ENCODE measurements at places on chromosomes 16 and 17.
A peak's percentile ranks its signal among the peaks of the same experiment; 100 is the strongest.

- no peak for DNase-seq
Measured at GRCh38 chr17:79651266-79651665, 40.4 kb upstream of the RBFOX3 start.

GRCh38 chr16:71259086-71259485, 28.6 kb upstream of the HYDIN start:
- no peak for DNase-seq

GRCh38 chr17:77723071-77723908, 235.2 kb upstream of the TNRC6C start:
- DNase-seq = peak; percentile 70

- DNase-seq = no peak
Measured at GRCh38 chr17:65656390-65657250, 95.2 kb upstream of the AXIN2 start.

DNA sequence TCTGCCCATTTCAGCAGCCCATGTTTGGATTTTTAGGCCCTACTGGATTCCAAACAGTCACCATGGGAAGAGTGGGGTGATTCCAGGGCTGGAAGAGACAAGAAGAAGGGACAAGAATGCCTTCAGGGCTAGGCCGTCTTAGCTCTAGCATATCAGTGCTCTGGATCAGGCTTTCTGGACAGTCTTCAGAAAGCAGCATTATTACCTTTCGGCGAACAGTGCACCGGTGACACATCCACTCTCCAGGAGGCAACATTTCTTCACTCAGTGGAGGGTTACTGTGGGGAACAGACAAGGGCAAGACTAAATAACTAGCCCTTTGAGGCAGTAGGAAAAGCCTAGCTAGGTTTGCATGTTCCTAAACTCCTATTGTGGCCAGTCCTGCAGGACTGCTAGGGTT, 23.9 kb upstream of the DHRS13 start:
- DNase-seq = no peak

DNA sequence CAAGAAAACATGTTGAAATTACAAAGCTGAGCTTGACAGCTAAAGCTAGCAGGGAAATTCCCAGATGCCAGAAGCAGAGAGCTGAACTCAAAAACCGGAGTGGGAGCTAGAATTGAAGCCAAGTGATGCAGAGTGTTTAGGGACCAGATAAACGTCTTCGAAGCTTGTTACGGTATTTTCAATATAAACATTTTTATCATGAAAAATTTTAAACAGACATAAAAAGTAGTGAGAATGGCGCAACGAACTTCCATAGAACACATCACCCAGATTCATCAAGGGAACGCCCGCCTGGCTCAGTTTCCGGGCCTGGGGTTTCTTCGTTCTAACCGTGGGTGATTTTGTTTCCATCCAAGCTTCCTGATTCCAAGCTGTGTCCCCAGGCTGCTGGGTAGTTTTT, 18.1 kb downstream of the SPNS2 start:
- no peak for DNase-seq

DNA sequence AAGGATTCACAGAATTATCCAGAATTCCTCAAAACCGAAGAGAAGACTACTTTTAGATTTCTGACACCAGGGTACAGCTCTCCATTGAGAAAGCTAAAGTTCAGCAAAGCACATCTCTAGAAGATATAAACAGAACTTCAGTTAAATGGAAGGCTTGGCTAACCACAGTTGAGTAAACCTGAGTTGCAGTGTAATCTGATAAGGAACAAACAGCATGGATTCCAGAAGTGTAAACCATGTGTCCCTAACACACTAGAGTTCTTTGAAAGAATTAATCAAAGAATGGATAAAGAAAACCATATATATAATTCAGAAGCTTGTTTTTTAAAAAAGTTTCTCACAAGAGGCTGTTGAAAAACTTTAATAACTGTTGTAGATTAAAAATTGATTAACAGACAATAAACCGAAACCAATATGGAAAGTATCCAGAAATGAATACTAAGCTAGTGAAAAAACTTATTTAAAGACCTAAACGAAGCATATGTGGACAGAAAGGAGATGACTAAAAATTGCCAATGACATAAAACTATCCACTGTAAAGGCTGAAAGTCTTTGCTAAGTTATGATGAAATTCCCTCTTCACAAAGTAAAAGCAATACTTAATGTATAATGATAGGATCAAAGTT, 4.3 kb downstream of the RNF43 start:
- no peak for DNase-seq

DNA sequence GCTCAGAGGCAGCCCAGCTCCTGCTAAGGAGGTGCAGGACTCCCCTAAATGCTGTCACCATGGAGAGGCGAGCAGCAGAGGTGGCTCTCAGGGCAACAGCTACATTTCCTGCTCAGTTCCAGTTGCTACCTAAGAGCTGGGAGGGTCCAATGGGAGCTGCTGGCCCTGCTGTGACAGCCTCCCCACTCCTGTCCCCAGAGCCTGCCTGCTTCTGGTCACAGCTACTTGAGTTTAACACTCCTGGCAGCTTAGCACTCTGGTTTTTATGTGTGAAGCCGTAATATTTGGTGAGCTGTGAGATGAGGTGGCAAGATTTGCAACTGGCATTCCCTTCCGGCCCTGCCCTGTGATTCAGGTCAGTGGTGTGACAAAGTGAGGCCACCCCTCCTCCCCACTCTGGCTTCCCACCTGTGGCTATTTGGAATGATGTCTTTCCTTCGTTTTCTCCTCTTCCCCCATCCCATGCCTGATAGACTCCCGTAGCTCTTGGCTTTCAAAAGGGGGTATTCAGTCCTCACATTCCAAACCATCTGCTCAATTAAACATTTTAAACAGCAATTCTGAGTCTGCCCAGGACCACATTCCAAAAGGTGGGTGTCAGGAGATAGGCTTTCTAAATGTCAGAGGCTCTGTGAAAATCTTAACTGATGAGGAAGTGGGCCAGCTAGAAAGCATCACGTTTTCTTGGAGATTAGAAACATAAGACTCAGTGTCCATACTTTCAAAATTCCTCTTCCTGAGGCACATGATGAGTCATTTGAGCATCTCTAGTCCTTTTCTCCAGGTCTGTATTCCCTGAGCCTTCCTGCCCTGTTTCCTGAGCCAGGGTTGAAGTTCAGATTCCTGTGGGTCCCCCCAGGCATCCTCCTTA, 42.6 kb upstream of the SKAP1 start:
- DNase-seq = no peak

DNA sequence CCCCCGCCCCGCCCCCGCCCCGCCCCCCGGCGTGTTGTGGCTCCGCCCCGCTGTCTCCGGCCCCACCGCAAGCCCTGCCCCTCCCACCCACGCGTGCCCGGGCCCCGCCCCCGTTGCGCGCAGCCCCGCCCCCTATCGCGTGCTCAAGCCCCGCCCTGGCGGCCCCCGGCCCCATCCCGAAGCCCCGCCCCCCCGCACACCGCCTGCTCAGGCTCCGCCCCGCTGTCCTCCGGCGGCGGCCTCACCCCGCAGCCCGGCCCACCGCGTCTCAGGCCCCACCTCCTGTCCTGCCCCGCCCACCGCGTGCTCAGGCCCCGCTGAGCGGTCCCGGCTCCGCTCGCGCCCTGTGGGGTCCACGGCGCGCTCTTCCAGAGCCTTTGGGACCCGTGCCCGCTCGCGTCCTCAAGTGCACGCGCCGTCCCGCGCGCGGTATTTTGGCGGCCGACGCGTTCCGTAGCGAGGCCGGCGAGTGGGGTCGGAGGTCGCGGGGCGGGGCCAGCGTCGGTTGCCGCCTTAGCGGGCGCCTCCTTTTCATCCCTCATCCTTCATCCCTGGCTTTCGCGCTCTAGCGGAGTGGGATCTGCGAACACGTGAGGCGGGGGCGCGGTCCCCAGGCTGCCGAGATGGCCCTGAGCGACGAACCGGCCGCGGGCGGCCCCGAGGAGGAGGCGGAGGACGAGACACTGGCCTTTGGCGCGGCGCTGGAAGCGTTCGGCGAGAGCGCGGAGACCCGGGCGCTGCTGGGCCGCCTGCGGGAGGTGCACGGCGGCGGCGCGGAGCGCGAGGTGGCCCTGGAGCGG, at the start of gene TBCD:
Gene TBCD (plus strand): TSS at position 495 of the 800 bp plus-strand sequence. CDS start 129 bp downstream, at position 624.
- peak; percentile 96 for DNase-seq

DNA sequence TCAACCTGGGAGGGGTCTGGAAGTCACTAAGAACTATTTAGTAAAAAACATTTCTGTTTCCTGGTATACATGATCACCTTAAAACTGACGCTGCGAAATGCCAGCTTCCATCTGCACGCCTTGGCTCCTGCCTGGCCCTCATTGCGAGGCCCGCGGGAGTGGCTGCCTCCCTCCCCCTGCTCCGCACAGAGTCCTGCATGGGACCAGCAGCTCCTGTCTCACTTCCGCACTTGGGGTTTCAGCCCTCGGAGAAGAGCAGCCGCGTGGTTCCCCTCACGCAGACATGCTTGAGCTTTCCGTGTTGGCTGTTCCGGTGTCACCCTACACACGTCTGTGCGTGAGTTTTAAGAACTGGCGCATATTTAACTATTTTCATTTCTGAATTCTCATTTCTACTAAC, 18.4 kb downstream of the MTHFSD start:
- no peak for DNase-seq

DNA sequence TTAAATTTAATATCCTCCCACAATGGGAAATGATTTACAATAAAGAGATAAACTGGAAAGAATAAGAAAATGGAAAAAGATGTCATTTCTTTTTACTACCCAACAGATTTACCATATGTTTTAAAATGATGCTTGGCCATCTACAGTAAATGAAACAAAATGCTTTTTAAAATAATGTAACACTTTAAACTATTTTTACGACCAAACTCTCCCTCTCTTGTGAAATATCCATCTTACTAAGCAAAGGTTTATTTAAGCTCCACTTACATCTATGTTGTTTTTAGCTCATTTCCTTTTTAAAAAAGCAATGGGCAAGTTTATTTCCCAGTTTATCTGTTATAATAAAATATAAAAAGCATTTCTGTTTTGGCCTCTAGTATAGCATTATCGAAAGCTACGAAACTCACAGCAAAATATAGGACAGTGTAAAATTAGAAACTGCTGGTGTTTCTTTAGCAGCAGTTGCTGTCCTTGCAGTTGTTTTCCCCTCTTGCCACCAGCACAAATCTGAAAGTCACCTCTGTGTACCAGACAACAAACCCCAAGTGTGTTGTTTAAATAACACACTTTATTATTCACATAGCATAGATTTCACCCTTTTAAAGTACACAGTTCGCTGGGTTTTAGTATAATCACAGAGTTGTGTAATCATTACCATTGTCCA, 195.1 kb downstream of the CDRT15L2 start:
- DNase-seq = no peak

DNA sequence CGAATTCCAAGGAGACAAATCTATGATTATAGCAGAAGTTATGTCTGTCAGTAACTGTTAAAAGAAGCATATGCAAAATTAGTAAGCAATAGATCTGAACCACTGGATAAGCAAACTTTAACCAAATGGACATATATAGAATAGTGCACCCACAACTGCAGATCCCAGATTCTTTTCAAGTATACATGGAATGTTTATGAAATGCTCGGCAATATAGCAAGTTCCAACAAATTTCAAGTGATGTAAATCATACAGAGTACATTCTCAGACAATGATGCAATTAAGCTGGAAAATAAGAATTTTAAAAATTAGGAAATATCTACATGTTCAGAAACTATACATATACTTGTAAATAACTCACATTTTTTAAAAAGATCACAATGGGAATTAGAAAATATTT, 8.4 kb upstream of the HELZ start:
- no peak for DNase-seq

DNA sequence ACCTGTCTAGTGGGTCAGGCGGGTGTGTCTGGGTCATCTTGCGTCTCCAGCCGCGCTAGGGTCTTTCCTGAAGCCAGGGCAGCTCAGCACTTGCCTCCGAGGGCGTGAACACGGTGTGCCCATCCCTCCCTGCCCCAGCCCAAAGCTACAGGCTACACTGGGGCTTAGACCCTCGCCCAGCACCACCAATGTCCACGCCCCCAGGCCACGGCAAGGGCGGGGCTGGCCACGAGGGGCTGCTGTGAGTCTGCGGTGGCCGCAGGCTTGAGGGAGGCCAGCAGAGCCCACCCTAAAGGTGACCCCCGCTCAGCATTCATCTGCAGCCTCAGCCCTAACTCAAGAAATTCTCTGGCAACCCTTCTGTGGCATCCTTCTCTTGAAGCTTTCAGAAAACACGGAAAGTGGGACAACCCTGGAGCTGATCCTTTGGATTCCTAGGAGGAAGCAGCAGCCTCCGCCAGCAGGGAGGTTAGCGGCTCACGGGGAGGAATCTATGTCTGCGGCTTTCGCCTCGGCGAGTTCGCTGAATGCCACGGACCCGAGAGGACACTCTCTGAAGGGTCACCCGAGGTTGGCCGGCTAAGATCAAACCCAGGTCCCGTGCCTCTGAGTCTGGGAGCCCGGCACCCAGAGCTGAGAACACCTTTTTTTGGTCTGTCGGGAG, 41.7 kb downstream of the TIMM22 start:
- no peak for DNase-seq

- DNase-seq = peak; percentile 89
Measured at GRCh38 chr17:58630883-58631522, 60.8 kb downstream of the TEX14 start.

- DNase-seq = no peak
Measured at GRCh38 chr17:38654411-38655398, 20.1 kb downstream of the EPOP start.
